ENCODE measurements at places on chromosomes 3 and 15. TPM values are rescaled to one million over a fixed set of nuclear protein-coding genes. Genes with fewer than 3 reads are reported as not detected.

Gene GCNT3
- not detected for polyA plus RNA-seq

Gene PEX11A
- 7.5 TPM for polyA plus RNA-seq

Gene TMEM41A
- 17.8 TPM for polyA plus RNA-seq

DNA sequence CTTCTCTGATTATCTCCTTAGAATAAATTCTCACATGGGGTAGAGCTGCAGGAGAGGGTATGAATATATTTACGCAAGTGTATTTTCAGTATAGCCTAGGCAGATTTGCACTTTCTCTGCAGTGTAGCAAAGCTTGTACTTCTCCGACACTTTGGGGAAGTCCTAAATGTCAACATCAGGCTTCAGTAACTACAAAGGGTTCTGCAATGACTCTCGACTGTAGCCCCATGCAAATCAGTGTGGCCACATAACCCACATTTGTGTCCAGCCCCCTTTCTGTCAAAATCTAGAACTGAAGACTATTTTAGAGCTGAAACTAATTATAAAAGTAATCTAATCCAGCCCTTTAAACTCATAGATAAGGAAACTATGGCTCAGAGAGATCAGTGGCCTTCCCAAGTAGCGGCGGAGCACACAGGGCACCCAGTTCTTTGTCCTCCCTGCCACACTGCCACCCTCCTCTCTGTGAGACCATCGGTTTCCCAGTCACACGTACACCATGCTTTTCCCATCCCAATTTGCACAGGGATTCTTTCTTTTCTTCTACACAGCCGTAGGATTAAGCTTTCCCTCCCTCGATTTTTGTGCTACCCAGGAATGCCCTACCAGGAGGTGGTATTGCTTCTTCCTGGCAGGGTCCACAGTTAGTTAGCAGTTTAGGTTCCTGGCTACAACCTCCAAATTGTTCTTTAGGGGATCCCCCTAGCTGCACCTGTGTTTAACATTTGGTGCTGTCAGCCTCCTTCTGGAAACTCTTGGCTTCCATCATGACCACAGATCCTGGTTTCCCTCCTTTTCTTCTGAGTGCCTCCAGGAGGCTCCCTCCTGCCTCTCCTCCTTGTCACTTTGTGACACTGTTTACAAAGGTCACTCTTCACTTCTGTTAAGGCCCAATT, 22.9 kb downstream of the MRAS start:
- DNase-seq, result no peak

Measured in AG04450 (cell line).